GM04503 (cell line): ENCODE measurements at places on chromosomes 1 and 21.

DNA sequence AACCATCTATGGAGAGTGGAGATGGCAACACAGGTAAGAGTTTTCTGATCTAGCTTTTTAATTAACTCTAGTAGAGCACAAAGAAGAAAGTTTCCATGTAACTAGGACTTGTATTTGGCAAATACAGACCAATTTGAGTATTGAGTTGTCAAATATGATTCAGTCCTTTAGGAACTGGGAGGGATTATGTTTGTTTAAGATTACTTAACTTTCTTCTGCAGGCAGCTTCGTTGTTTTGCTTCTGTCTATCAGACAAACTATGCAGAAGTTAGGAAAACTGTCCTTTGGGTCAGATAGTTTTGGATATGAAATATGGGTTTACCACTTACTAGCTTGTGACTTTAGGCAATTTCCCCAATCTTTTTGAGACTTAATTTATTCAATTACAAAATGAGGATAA, 111.8 kb downstream of the POU2F1 start:
- DNase-seq: no peak

GRCh38 chr1:160747717-160748116, 8.7 kb downstream of the SLAMF7 start:
- DNase-seq: no peak

DNA sequence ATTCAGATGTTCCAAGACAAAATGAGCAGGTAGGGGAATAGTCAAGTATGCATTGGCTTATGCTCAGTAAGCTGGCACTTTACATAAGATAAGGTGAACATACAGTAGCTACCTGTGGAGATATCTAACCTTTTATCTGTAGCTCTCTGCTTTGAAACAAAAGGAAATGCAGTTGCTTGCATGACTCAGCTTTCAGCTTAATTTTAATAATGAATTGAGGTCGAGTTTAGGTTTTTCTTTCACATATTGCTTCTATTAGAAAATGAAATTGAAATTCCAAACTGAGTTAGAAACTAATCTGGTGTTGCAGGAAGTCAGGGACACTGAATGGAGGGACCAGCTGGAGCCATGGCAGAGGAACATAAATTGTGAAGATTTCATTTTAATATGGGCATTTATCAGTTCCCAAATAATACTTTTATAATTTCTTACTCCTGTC, 8.3 kb downstream of the FRRS1 start:
- DNase-seq: no peak

GRCh38 chr1:39657923-39658485, 13.9 kb downstream of the NT5C1A start:
- no peak for DNase-seq

DNA sequence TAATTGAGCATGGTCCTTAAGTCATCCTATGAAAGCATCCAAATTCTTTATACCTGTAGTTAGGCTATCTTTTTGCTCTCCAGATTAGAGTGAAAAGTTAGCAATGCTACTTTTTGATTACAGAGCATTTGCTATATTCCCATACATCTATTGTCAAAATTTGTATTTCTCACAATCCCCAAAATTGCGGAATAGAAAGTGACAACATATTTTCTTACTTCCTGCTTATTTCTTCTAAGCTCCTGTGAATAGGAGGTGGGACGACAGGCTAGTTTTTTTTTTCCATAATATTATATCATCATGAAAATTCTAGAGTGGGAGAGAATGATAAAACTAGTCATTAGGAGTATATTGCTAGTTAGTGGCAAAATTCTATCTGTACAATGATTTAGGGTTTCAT, 264.0 kb upstream of the DPYD start:
- DNase-seq: no peak

DNA sequence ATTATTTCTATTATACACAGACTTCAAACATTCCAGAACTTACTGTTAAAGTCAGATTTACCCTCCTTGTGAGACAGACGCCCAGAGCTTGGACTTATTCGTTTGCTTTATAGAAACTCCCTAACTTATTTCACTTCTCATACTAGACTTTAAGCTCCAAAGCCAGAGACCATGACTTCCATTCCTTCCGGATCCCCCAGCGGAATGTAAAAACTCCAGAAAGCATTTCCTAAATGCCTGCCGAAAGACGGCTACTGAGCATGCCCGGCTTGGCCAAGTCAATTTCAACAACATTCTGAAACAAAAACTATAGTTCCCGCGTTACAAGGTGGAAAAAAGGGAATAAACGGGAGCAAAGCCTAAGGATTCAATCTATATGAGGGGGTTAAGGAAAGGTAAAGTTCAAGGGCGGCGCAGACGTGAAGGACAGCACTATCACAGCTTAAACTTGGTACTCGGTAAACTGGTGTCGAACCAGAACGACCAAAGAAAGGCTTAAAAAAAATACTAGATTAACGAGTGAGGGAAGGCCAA, 1.1 kb downstream of the USP48 start:
- no peak for DNase-seq
